Activated naive CD4-positive, alpha-beta T cell (primary cell): ENCODE measurements at places on chromosomes 1 and 21.

GRCh38 chr21:42621166-42621818, 32.1 kb upstream of the PDE9A start:
- no peak for DNase-seq

DNA sequence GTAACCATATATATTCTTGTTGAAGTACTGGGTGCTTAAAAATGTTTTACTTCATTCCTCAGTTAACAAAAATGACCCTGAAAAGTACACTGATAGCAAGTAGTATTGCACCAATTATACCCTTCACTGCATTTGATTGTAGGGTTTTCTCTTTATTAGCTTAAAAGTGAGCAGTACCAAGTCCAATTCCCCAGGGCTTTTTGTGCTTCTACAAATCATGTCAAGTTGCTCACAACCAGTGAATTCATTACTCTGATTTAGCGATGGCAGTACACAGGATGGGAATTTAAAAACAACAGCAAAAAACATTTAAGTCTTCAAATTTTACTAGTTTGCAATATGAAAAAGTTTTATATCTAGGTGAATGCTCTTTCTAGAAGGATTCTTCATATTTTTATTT, 436.4 kb downstream of the PTBP2 start:
- no peak for DNase-seq

- DNase-seq, result no peak
Measured at GRCh38 chr1:46718340-46718726, 581 bp downstream of the EFCAB14 start.

- DNase-seq, result no peak
Measured at GRCh38 chr1:89545264-89546038, 20.8 kb downstream of the LRRC8B start.

DNA sequence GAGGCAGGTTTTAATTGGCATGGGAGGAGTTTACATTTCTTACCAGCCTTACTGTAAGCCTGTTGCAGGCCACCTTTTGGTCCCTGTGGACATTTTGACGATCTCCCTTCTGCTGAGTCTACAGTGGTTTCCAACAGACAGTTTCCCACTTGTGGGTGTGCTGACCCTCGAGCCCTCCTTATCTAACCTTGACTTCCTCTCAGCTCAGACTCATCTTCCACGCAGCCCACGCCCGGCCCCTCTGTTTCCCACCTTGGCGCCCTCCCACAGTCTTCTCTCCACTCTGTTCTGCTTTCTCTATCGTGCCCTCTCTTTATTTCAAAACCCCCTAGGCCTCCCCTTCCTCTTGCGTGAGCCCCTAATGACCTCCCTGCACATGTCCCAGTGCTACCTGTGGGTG, 6.1 kb upstream of the ARL8A start:
- no peak for DNase-seq

DNA sequence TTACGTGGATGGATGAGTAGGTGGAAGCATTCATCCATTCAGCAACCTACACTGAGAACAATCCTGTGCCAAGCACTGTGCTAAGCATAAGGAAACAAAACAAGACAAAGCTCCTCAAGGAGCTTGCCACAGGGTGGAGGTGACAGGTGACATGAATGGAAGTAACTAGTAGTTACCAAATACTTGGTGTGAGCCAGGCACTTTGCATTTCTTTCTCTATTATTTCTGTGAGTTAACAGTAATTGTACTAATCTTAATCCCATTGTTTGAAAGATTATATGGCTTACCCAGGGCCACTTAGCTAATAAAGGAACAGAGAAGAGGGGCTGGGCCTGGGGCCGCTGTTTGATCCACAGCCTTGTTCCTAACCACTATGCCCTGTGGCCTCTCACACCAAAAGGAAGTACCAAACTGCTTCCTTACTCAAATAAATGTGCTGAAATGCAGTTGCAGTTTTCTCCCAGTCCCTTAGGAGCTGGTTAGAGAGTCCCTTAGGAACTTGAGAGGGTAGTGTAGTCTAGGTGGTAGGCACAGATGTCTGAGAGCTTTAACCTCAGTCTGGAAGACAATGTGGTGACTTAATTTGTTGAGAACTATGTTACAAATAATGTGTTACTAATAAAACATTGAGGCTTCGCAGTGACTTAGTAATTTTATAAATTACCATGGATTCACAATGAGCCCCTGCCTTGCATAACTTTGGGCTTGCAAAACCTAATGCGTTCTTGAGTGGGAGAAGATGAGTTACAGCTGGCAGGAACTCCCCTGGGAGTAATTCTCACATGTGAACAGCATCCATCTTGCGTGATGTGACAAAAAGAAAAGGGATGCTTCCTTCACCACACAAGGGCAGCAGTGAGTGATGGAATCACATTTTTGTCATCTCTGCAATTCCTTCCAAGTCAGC, 69.8 kb downstream of the MPZL1 start:
- no peak for DNase-seq

DNA sequence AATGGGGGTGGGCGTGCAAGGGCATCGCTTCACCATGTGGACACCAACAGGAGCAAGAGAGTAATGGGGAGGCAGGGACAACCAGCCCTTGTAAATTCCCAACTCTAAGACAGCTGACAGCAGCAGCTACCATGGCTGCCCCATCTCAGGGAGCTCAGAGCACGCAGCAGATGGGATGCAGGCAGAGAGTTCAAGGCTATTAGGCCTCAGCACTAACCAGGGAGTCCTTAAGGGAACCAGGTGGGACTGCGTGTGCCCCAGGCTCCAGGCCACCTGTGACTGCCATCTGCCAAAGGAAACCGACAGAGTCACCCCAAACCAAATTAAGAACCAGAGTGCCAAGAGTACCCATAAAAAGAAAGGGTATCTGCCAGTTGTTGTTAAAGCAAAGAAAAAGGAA, 33.7 kb upstream of the PRDM2 start:
- no peak for DNase-seq
